ENCODE measurements at places on chromosomes 13 and 19. TPM values are rescaled to one million over a fixed set of nuclear protein-coding genes. Genes with fewer than 3 reads are reported as not detected.
A peak's percentile ranks its signal among the peaks of the same experiment; 100 is the strongest.

FBXO17 gene
- 1.6 TPM for total RNA-seq

ZNF415 gene
- total RNA-seq, result 19.0 TPM

DNA sequence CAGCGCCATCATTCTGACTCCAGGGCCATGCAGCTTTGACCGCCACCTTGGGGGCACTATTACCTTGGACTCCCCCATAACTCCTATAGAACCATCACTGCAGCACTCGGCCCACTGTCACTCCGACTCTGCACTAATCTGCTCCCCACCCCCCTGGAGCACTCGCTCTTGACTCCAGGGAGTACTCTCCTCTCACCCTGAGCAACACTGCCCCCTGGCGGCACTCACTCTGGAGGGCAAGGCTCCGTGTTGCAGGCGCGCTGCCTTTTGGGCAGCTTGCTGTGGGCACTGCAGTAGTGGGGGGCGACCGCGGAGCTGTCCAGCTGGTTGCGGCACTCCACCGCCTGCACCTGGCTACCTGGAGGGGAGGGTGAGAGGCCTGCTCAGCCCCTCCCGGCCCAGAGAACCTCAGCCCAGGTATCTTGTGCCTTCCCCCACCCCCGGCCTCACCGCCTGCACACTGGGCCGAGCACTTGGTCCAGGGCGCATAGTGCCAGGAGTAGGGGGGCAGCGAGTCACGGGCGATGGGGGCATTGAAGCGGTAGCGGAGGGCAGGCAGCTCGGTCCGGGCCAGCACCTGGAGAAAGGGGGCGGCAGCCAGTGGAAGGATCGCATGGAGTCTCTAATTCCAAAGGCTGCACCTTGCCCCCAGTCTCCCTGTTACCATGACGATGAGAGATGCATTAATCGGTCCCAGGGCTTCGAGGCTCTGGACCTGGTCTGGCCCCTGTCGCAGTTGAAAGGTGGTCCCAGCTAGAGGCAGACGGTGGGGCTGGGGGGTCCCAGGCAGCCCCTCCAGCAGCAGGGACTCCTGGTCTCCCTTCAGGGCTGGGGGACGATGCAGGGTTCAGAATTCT is 8.9 kb upstream of the MYO1F start:
- H3K27me3 ChIP-seq, result peaks cover 6% of the 10 kb centered on the region
- no peaks in the 10 kb centered on the region for H3K36me3 ChIP-seq
- no peak overlapping the region for H3K27ac ChIP-seq
- peak; percentile 63 for DNase-seq
- H3K4me1 ChIP-seq, result no peaks in the 10 kb centered on the region

DNA sequence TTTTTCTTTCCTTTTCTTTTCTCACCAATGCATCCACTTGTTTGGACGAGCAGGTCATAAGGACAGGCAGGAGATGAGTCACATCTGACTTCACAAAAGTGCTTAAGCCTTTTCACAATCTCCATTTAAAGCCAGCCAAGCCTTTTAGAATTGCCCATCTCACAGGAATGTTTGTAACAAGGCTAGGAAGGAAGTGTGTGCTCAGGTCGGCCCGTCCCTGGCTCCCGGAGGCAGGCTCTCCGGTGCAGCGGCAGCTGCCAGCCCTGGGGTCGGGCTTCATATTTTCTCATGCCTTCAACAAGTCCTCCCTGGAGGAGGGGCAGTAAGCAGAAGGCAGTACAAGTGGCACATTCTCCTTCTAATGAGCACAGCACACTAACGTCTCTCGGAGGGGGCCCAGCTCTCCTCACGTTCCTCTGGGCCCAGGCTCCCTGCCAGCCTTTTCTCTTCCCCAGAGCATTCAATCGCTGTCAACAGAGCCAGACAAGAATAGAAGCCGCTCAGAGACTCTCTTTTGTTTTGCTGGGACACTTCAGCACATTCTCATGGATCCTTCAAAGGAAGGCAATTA is 180.5 kb downstream of the COL4A1 start:
- H3K27me3 ChIP-seq, result no peaks in the 10 kb centered on the region
- H3K27ac ChIP-seq, result peak overlapping the region; percentile 83
- H3K4me3 ChIP-seq, result no peak overlapping the region
- peak; percentile 71 for DNase-seq
- H3K4me1 ChIP-seq, result peaks cover 14% of the 10 kb centered on the region
